GF-D8 (cell line): ENCODE measurements at places on chromosomes 6 and 20.

DNA sequence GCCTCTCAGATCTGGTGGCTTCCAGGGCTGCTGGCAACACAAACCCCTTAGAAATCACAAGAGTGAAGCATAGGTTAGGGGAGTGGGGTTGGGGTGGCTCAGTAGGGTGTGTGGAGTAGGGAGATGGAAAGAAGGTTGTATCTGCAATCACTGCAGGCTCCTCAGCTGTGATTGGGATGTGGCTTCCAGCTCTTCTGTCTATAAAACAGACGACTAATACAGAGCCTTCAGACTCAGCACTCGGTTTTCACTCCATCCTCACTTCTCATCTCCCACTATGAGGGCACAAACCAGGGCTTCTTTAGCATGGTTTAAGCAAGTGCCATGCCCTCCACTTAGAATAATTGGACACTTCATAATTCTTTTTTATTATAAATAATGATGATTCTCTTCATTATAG is 46.4 kb upstream of the CAP2 start:
- DNase-seq: no peak

DNA sequence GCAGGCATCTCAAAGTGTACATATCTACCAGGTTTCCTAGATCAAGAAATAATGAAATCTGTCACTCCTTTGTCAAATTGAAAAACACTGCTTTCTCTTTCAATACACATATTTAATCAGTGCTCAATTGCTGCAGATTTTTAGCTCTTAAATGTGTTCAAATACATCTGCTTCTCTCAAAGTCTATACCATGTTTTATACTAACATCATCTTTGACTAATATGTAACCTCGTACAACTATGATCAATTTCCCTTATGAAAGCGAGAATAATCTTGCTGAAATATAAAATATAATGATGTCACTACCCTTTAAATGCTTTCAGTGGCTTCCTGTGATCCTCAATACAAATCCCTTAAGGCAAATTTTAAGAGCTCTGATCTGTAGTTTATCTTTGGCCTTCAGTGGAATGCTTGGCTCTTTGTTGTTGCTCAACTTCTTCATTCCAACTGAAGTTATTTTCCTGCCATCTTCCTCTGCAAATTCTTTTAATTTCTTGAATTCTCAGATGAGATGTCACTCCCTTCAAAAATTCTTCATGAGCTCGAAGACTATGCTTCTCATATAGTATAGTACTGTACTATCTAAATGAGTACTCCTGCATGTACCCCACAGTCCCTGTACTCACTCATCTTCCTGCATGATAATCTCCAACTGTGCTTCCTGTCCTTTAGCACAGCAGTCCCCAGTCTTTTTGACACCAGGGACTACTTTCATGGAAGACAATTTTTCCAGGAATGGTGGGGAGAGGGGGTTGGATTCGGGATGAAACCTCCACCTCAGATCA is 545.1 kb upstream of the GJE1 start:
- DNase-seq: no peak

DNA sequence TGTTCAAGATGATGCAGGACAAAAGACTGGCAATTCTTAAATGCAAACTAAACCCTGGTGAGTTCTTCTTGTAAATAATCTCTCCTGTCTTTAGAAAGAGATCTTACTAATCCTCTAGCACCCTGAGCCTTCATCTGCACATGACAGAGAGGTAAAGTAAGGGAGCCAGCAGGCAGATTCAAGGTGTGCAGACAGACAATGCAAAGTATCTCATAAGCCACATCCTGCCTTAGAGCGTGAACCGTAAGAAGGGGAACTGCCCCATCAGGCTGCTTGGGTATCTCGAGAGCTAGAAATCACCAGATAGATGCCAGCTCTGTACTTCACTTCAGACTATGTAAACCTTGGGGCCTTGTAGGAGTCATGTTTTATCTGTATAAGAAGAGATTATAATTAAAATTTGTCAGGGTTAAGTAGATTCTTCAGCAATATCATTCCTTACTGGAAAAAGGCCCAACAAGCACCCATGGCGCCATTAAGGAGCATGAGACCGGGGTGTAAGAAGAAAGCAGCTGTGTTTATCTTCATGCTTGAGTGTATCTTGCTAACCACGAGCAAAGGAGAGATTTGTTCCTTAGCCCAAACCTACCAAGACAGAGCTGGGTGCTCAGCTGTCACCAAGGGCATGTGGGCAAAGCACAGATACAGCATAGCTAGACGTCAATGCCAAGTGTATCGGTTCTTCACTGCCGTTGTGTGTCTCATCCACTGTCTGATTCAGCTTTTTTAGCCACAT is 24.4 kb downstream of the CNR1 start:
- DNase-seq: no peak

- DNase-seq: no peak
These were observed 52.4 kb downstream of the L3MBTL3 start for GRCh38 chr6:130070792-130071191.

DNA sequence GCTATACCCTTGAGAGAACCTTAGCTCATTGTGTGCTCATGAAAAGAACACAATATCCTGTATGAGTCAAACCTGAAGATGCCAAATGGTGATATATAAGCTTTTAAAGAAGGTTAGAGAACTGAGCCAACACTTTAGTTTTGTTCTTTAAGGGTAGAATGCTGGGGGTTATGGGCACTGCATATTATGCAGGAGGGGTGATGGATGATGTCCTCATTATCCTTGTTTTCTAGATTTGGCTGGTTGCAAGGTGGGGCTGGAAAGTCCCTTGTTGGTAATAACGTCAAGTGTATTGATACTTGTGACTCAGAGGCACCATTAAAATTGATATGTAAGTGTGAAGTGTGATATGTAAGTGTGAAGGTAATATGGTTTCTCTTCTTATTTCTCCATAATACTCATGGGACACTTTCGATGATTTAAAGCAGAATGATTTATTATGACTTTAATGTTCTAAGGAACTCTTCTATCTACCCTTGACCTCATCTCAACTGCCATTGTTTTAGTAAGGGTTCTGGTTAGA is 113.7 kb upstream of the DTNBP1 start:
- DNase-seq: no peak

- DNase-seq: no peak
These were observed 226.7 kb upstream of the PRDM1 start for GRCh38 chr6:105859457-105859856.

- DNase-seq: no peak
These were observed 66.6 kb downstream of the EZR start for GRCh38 chr6:158752613-158753012.

DNA sequence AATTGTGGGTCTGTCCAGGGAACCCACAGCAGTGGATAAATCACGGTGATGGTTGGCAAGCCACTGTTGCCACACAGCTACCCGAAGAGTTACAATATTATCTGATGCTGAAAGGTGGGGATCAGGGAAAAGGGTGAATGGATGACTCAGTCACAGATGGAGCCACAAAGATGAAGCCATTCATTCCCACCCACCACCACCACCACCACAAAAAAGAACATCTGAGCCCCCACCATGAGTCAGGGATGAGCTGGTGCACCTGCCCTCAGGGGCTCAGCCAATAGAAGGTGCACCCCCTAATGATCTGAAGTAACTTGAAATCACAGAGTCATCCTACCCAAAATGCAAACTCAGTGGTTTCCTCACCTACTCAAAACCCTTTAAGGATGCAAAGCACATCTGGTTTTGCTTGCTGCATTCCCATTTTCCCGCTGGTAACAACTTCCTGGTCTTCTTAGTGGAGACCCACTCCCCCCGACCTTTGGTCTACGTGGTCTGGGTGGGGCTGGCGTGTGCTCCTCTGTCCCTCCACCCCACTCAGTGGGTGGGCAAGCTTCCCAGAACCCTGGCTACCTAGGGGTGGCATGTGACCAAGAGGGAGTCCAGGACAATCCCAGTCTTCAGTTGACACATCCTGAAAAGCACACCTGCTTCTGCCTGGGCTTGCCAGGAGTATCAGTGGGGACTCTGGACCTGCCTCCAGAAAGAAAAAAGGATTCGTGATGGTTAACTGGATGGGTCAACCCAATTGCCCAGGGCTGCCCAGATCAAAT is 125.5 kb downstream of the ANKRD60 start:
- no peak for DNase-seq

DNA sequence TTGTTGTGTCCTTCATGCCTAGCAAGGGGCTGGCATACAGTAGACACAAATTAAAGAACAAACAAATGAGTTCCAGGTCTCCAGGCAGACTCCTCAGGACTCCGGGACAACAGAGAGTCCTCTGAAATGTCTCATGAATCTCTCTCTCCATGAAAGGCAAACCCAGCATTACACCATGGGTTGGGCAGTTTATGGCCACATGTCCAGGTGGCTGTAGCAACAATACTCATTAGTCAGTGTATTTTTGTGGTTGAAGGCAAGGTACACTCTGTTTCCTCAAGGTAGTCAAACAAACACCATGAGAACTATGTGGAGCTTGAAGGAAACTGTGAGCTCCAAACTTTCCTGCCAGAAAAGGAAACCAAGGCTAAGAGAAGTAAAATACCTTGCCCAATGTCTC is 62.2 kb downstream of the KCNB1 start:
- no peak for DNase-seq

GRCh38 chr6:119037941-119038623 is 40.4 kb downstream of the FAM184A start:
- DNase-seq: no peak

- DNase-seq: no peak
These were observed 61.4 kb downstream of the WDR27 start for GRCh38 chr6:169640351-169640852.

GRCh38 chr6:15453622-15454021 is 207.8 kb downstream of the JARID2 start:
- no peak for DNase-seq

DNA sequence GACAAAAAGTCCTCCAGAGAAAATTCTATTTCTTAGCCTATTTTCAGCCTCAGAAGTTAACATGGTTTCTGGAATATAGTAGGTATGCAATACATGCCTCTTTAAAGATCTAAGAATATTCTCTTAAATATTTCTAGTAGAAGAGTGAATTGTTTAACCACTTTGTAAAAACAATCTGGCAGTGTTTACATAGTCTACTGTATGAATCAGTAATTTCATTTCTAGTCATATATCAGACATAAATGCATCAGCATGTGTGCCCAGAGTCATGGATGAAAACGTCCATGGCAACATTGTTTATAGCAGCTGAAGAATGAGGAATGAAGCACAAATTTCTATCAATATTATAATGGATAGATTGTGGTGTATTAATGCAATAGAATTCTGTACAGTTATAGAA is 124.9 kb downstream of the NKAIN2 start:
- no peak for DNase-seq

- no peak for DNase-seq
These were observed 27.4 kb downstream of the PMEPA1 start for GRCh38 chr20:57682184-57683101.

GRCh38 chr20:24148372-24148771 is 159.8 kb upstream of the GGTLC1 start:
- DNase-seq: peak; percentile 88

GRCh38 chr6:56618050-56618449 is 24.6 kb downstream of the DST start:
- DNase-seq: no peak

DNA sequence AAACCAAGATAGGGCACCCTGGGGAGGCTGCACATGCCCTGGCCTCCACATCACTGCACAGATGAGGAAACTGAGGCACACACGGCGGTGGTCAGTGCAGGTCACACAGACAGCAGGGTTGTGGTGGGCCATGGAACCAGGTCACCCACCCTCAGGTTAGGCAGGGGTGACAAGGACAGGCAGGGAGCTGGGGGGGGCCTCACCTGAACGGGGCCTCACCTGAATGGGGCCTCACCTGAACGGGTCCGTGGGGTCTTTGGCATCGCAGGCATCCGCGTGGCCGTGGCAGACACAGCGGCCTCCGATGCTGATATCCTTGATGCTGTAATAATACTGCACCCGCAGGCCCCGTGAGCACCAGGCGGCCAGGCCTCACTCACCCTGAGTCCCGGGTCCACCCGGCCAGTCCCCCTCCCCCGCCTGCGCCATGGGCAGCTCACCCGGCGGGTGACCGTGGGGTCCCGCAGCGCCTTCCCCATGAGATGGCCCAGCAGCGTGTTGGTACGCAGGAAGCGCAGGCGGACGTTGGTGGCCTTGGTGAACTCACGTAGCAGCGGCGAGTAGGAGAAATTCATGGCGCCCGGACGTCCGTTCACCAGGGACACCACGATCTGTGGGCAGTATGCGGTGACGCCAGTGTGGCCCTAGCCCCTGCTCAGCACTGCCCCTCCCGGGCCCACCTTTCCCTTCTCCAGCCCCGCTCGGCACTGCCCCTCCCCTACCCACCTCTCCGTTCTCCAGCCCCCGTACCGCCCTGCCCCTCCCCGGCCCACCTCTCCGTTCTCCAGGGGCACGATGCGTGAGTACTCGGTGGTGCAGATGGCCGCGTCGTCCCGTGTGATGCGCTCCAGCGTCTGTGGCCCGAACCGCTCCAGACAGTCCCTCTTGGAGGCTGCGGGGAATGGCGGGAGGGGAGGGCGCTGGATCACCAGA is 15.4 kb downstream of the LAMA5 start:
- DNase-seq: no peak

GRCh38 chr20:11231742-11232648 is 558.2 kb upstream of the JAG1 start:
- no peak for DNase-seq

DNA sequence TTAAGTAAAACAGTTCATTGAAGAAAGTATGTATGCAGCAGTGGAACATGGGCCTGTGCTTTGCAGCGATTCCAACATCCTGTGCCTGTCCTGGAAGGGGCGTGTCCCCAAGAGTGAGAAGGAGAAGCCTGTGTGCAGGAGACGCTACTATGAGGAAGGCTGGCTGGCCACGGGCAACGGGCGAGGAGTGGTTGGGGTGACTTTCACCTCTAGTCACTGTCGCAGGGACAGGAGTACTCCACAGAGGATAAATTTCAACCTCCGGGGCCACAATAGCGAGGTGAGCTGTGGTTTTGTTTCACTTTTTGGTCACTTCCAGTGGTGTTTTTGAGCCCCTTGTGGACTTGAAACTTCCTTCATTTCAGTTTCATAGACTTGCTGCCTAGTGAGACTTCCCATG is 1.7 kb downstream of the TULP4 start:
- DNase-seq: no peak

- DNase-seq: no peak
These were observed 25.3 kb downstream of the RBCK1 start for GRCh38 chr20:433300-433975.

GRCh38 chr6:42402184-42402583 is 49.5 kb downstream of the TRERF1 start:
- no peak for DNase-seq

DNA sequence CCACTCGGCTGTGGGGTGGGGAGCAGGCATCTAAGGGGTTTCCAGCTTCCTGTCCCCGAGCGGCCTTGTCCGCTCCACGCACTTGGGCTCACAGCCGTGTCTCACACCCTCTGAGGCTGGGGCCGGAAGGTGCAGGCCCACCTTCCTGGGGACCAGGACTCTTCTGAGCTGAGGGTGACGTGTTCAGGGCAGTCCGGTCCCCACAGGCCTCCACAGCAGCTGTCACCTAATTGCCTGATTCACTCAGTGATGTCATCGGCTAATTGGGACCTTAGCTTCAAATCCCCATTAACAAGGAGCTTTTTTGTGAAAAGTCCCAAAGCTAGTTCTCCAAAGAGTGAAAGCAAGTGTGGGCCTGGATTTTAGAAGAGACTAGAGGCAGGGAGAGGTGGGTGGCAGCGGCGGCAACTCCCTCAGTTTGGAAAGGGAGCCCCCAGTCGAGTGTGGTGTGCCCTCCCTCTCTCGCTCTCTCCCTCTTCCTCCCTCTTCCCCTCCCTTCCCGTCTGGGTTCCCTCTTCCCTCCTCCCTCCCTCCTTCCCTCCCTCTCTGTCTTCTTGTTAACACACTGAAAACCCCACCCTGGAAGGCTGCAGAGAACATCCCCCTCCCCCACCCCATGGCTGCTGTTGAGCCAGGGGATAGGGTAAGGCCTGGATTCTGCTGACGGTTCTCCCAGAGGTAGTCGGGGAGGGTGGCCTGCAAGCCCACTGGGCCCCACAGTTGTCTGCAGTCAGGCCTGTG is 39.0 kb downstream of the MYT1 start:
- no peak for DNase-seq
